Spinal cord (tissue), 10 donors: ENCODE measurements at places on chromosomes 2 and 18.

DNA sequence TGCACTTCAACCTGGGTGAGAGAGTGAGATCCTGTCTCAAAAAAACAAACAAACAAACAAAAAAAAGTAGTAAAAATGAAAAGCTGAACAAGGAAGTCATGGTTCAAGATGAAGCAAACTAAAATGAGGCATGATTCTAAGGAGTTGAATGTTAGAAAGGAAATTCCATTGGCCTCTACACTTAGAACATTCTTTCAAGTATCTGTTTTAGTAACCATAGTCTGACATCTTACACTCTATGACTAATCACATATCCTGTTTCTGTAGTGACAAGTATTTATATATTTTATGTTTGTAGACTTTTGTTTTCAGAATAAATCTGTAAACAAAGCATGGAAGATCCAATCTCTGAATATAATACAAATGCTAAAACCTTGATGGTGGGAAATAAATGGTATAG is 164.1 kb downstream of the KIAA1328 start:
- no peak for DNase-seq

DNA sequence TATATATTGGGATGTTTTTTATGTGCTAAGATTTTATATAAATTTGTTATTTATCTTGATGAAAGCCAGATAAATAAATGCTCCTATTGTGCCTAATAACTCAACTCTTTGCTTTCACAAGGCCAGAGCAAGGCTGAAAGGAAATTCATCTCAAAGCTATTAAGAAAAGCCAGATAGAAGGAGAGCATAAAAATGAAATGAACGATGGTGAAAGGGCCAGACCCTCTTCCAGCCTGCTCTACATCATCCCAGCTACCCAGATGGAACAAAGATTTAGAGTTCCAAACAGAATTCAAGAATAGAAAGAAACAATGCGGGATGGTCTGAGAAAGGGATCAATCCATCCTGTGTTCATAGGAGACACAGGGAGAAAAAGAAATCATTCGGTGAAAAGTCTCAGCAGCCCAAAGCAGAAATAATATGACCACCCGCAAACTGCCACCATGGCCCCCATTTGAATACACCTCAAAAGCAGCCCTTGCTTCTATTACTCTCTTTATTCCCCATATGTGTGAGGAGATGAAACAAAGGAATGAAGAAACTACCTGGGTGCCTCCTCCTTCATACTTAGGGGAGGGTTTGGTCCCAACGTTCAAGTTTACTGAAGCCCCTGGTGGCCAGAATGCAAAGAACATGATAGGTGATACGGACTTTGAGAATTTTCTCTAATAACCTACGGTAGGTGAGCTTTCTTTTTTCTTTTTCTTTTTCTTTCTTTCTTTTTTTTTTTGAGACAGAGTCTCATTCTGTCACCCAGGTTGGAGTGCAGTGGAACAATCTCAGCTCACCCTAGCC is 110.1 kb upstream of the FBXO11 start:
- no peak for DNase-seq

- no peak for DNase-seq
Observed at GRCh38 chr2:208319391-208319790, 53.3 kb downstream of the PIKFYVE start.

GRCh38 chr2:207937823-207938222 is 87.5 kb downstream of the PLEKHM3 start:
- DNase-seq = no peak

DNA sequence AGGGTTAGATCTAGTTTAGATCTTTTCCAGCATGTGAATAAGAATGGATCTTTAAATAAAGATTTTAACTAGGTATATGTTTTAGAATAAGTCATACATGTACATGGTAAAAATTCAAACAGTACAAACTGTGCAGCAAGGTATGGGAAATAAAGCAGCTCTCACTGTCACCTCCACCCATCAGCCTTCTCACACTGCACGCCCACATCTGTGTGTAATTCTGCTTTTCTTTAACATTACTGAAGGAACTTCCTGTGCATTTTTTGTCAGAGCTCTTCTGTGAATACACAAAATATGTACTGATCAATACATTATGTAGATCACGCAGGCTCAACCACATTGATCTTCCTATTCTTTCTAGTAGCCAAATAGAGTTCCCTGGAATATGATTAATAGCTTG is 3.4 kb downstream of the CASP8 start:
- DNase-seq = no peak

DNA sequence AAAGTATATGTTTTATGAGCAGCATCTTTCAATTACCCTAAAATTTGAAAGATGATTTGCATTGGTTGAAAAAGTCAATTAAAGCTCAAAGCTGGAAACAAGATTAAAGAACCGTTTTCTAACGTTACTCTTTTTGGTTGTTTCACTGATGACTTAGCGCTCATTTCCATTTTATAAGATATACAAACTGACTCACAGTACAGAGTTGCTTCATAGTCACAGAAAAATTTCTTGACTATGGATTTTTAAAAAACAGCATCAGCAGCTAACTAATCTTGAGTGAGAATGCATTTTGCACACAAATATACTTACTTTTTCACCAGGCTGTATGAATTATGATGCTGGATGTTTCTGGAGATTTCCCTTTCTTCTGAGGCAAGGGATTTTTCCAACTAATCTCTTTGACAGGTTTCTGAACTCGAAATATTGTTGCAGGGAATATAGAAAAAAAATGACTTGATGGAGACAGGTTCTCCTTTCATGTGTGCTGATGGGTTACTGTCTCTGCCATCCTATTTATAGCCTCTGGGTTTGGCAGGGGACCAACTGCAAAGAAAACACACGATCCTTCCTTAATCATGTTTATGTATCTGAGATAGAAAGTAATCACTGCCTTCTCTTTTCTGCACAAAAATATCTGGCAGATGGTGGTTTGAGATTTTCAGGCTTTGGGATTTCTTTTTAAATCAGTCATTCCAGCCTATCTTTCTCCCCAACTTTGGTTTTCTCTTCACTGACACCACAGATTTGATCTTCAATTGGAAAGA is 129.4 kb upstream of the DAPL1 start:
- no peak for DNase-seq

DNA sequence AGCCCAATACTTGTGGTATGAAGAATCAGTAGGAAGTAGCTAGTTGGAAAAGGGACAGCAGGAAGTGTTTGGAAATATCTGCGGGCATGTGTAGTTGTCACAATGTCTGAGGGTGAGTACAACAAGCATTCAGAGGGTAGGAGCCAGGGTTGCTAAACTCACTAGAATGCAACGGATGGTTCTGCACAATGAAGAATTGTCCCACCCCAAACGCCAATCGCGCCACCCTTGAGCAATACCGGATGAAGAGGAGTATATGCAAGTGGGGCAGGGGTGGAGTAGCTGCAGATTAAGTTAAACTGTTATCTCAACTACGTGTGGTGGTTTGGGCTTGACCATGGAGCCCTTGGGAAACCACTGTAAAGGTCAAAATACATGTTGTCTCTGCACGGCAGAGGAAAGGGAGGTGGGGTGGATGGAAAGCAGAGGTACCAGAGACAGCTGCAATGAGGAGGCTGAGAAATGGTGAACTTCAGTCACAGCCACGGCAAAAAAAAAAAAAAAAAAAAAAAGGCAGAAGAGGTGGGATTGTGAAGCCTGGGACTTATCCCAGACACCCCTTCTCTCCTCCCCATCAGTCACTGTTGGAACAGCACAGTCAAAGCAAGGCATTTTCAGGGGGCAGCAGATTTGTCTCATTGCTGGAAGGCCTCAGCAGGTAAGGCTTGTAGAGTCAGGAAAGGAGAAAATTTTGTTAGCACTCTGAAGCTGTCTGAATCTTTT is 5.2 kb downstream of the CCL20 start:
- no peak for DNase-seq

DNA sequence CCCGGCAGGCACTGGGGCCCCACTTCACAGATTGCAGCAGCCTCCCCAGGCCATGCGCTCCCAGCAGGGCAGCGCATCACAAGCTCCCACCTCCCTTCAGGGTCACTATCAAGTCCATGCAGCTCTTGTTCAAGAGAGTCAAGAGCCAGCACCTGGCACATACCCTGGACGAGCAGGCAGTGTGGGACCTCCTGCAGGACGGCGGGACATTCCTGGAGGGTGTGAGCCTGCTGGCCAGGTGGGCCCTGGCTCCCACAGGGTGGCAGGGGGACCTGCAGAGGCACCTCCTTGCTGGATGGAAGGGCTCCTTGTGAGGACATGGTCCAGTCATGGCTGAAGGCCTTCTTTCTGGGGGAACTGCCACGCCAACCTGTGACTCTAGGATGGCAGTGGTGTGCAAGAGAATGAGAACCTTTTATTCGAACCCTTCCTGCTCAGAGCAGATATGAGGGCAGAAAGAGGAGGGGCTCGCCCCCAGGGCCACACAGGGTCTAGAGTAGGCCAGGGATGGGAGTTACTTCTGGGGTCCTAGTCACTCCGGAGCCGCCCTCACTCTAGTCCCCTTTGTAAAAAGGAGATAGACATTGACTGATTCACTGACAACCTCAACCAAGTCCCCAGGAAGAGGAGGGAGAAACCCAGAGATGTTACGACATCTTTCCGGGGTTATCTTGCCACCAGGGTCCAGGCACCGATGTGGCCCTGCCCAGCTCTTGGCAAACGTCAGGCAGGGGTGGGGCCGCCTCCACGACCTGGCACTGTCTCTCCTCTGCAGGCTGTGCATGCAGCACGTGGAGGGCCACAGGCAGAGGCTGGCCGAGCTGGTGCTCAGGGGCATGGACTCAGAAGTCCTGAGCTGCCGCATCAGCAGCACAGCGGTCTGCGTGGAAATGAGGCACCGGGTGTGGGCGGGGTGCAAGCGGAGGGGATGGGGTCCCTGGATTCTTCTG is 31.3 kb downstream of the HJURP start:
- DNase-seq = no peak

- DNase-seq = no peak
Observed at GRCh38 chr2:74137651-74138599, 9.8 kb downstream of the BOLA3 start.

DNA sequence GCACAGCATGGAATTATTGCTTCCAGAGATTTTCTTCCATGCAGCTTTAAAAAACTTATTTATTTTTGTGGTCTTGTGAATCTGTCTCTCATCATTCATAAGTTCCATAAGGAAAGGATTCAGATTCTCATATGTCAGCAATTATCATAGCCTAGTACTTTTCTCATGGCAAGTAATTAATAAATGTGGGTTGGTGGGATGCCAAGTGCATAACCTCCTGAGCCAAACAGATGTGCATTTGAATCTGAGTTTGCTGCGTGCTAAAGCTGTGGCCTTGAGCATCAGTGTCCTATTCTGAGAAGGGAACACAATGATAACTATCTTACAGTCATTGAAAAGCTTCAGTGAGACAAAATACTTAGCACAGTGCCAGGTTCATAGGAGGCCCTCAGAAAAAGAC is 331.9 kb downstream of the PDE11A start:
- no peak for DNase-seq

GRCh38 chr2:72136331-72136730 is 11.3 kb downstream of the CYP26B1 start:
- no peak for DNase-seq

DNA sequence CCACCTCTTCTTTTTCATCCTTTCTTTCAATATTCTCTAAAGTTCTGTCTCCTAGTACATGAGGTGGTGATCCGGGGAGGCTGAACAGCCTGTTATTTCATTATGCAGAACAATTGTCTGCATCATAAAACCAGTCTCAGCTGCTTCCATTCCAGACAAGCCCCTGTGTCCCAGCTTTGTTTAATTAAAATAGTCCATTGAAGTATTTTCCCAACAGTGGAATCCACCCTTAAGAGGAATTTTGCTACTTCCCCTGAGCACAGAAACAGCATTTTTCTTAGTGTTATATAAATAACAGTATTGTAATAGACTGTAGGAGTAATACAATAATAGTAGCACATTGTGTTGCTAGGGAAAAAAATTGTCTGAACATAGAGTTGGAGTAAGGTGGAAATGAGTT is 395.4 kb upstream of the TCF4 start:
- DNase-seq = no peak

DNA sequence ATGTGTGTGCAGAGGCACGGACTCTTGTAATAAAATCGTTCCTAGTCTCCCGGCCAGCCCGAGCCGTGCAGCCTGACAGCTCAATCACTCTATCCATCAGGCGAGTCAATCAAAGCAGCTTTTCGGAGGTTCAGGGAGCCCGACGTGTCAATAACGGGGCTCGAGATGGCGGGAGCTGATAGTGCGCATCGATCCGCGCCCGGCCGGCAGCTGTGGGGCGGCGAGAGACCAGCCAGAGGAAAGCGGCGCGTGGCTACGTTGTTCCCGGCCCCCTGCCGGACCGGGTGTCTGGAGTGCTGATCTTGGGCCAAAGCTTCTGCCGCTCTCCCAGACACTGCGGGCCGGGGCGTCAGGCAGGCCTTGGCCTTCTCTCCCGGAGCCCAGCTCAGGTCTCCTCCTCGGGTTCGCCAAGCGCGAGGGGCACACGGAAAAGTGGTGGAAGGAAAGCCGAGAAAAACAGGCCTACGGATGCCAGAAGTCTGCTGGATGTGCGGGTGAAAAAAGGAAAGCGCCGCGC is 2.4 kb downstream of the EN1 start:
- no peak for DNase-seq

DNA sequence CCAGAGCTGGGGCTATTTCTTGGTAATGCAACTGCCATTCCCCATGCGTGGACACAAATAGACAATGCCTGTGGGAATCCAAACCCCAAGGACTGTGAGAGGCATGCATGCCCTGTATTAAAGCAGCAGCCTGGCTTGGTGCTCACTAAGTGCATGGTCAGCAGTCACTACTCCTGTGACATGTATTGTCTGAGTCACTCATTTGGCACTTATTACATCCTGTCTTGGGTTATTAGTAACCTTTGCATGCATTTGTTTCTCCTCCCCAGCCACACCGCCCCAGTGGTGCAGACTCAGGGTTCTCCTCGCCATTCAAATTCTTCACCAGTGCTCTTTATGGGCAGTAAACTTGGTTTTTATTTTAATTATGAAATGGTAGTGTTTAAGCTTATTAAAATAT is 30.2 kb downstream of the PRKCE start:
- no peak for DNase-seq

DNA sequence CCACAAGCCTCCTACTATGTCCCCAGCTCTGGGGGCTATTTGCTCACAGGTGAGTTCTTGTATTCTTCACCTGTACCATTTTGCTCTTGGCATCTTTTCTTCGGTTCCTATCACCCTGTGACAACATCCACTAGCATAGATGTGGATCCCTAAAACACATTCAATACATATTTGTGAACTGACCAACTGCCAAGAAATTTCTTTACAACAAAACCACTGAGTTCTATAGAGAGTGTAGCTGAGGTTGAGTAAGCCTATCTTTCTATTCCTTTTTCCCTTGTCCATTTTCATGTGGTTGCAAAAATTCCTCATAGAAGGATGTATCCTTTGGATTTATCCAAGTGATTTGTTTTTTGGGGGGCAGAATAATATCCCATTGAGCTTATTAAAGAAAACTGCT is 192.7 kb upstream of the ITGA4 start:
- no peak for DNase-seq

- no peak for DNase-seq
Observed at GRCh38 chr2:128585706-128586105, 267.0 kb upstream of the HS6ST1 start.
